MCF 10A (cell line): ENCODE measurements at places on chromosomes 4 and X. TPM values are rescaled to one million over a fixed set of nuclear protein-coding genes. Genes with fewer than 3 reads are reported as not detected.

The FGB gene
- total RNA-seq, result not detected in 2 replicates

The PRPS2 gene
- 27.3 and 45.1 TPM in 2 replicates for total RNA-seq

The DDIT4L gene
- total RNA-seq, result 0.22 and 0.23 TPM in 2 replicates

The PLAC8 gene
- 2.0 and 3.3 TPM in 2 replicates for total RNA-seq

The CLIC2 gene
- 6.0 and 9.2 TPM in 2 replicates for total RNA-seq

The IRS4 gene
- not detected in 2 replicates for total RNA-seq

The RAB39B gene
- total RNA-seq, result 5.0 and 6.0 TPM in 2 replicates

The DMRTC1 gene
- total RNA-seq, result not detected in 2 replicates

The PFKFB1 gene
- 0.27 and 0.37 TPM in 2 replicates for total RNA-seq

The EDNRA gene
- total RNA-seq, result not detected in 2 replicates

The VCX3B gene
- not detected in 2 replicates for total RNA-seq

The CBLL2 gene
- not detected in 2 replicates for total RNA-seq
